CD4-positive, alpha-beta T cell treated with Interleukin-4 for 1 hour (primary cell): ENCODE measurements at places on chromosomes 11 and 22.
A peak's percentile ranks its signal among the peaks of the same experiment; 100 is the strongest.

DNA sequence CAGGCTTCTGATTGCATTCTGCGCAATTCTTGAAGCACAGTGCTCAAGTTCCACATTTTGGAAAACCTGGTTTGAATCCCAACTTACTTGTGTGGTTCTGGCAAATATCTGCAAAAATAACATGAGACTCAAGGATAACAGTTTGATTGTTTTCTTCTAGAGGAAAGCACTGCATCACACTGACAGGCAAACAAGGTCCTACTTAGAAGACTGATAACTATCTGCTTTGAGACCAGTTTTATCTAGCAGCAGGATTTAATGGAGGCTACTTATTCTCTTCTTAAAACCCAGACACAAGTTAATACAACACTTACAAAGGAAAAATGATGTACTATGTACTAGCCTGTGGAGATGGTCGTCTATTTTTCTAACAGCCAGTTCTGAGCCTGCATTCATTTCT, 41.4 kb downstream of the RIC3 start:
- DNase-seq: no peak

GRCh38 chr11:75996523-75997442, 181.8 kb downstream of the UVRAG start:
- DNase-seq: no peak

GRCh38 chr11:20097319-20098221, 62.7 kb downstream of the DBX1 start:
- DNase-seq: no peak

GRCh38 chr11:130179396-130180306, 20.1 kb downstream of the ST14 start:
- DNase-seq: no peak

DNA sequence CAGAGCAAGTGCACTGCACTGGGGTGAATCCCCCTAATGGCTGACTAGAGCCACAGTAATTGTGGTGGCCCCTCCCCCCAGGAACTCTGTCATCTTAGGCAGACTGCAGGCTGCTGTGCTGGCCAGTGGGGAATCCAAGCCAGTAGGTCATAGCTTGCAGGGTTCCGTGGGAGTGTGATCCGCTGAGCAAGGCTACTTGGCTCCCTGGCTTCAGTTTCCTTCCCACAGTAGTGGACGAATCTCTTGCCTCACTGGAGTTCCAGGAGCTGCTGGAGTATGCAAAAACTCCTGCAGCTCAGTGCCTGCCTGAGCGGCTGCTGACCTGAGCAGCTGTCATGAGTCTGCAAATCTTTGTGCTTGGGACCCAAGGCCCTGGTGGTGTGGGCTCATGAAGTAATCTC, 13.2 kb downstream of the OOSP3 start:
- no peak for DNase-seq

DNA sequence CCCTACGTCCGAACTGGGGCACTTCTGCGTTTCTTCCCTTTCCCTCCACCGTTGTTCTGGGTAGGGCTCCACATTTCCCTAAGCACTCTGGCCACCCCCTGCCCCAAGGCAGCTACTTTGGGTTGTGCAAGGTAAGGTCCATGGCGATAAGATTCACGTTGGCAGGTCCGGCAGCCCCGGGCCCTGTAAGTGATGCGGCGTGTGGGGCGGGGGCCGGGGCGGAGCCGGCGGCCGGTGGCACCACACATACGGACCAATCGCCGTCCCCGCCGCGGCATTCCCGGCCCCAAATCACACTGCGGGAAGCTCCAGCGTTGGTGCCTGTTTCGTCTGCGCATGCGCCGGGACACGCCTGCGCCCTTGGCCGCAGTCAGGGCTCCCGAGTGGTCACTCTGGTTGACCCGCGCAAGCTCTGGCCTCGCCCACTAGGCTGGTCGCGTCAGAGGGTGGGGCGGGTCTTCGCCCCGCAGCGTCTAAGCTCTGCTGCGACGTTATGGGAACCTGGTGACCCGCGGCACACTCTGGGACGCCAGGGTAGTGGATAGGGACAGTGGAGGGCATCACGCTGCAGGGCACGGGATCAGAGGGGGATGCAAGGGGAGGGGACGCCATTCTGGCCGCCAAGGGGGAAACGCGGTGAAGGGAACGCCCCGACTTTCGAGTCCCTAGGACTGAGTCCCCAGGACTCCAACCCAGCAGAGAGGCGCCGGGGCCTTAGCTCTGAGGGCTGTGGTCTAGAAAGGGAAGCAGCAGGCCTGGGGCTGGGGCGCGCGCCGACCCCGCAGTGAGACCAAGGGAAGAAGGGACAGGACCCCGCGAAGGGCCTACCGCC, 1.6 kb downstream of the FADS1 start:
- peak; percentile 44 for DNase-seq

DNA sequence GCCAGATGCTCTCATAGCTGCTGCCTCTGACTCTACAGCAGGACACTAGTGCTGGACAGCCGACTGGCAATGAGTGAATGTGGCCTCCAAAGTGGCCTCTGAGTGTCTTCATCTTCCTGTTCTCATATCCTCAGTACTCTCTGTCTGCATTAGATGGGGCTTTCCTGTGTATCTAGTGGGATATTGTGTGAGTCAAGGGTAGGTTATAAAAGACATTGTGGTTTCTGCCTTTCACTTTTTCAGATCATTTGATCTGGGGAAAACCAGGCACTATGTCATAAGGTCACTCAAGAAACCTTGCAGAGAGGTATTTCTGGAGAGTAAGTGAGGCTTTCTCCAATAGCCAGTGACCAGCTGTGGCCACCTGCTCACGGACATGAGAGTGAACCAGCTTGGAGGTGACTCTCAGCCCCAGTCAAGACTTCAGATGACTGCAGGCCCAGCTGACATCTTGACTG, 333.6 kb upstream of the NCAM1 start:
- DNase-seq: no peak

- peak; percentile 7 for DNase-seq
These were observed at the start of gene MS4A4A for GRCh38 chr11:60280412-60280811. Gene MS4A4A, plus strand, starts transcription at chr11:60280666. Its CDS starts 10 bp downstream, at chr11:60280676.

GRCh38 chr11:59523541-59523940, 12.2 kb downstream of the OR4D9 start:
- DNase-seq: no peak

DNA sequence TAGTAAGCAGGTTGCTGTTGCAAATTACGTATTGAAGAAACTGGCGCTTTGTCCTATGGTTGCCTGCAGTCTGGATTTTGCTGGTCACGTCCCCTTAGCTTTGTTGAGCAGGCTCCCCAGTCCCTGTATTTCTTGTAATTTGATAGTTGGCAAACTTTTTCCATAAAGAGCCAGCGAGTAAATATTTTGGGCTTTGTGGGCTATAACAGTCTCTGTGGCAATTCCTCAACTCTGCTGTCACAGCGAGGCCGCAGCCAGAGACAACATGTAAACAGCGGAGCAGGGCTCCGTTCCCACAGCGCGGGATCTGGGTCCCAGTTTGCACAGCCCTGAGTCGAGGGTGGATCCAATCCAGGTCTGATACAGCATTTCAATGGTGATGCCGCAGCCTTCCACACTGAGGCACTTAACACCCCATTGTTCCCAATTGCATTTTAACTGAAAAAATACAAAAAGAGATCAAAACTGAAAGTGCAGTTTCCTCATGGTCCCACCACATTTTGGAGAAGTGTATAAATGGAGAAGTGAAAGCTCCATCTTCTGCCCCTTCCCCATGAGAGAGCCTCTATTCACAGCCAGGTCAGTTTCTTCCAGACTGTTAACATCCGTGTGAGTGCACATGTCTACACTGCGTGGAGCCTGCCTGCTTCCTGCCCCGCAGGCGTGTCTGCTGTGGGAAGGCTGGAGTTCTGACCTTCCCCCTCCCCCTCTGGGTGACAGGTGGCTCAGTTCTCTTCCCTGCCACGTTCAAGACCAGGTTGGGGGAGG, 89.1 kb downstream of the RPS6KA4 start:
- peak; percentile 54 for DNase-seq
